Thymus (tissue), 14 donors: ENCODE measurements at places on chromosomes 4 and X.
A peak's percentile ranks its signal among the peaks of the same experiment; 100 is the strongest.

- DNase-seq = no peak
Observed at GRCh38 chrX:107716118-107716684, 59.4 kb downstream of the TSC22D3 start.

GRCh38 chrX:137362583-137362982 lies 203.3 kb upstream of the ZIC3 start:
- DNase-seq = no peak

DNA sequence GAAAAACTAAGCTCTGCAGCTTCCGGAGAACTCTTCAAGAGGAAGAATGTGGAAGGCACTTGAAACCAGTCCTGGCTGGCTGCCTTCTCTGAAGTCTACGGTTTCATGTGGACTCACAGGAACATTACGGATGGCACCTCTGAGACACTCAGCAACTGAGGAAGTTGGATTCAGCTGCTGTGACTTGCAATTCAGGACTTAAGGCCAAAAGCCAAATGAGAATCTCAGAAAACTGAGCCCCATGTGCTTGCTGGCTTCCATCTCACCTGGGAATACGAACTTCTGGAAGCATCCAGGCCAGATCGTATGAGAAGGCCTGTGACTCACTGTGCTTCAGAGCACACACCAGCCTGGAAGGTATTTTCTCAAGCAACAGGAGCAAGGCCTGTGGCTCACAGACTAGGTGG lies 107.8 kb upstream of the GPC4 start:
- DNase-seq = no peak

DNA sequence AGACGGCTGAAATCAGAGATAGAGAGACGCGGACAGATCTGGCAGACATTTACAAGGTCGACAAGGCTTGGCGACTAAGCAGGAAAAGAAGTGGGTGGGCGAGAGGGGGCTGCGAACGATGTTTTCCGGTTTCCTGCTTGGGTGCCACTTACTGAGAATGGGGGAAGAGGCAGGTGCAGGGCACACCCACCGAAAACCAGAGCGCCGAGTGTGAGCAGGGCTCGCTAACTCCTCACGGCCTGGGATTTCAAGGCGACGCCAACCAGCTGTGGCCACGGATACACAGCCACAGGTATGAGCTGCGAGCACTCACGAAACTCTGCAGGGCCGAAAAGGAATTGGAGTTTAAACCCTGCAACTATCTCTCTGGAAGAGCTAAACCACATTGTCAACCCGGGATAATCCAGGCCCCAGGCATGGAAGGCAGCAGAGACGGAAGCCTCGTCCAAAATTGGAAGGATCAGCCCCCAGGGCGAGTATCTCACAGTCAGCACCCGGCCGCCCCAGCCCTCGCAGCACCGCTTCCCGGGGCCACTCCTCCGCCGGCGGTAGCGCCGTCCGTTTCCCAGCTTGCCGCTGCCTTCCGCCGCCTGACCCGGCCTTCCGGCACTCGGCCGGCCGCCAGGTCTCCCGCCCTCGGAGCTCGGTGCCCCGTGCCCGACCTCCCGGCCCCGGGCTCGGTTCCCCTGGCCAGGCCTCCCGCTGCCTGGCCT lies 778 bp downstream of the CASP3 start:
- peak; percentile 46 for DNase-seq

DNA sequence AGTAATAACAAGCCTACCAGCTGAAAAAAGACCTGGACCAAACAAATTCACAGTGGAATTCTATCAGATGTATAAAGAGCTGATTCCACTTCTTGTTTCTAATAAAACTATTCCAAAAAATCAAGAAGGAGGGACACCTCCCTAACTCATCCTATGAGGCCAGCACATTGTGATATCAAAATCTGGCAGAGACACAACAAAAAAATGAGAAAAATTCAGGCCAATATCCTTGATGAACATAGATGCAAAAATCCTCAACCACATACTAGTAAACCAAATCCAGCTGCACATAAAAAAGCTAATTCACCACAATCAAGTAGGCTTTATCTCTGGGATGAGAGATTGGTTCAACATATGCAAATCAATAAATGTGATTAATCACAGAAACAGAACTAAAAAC lies 147.9 kb upstream of the NEIL3 start:
- no peak for DNase-seq

GRCh38 chr4:7699031-7699430 lies 240.6 kb downstream of the AFAP1 start:
- DNase-seq = no peak

GRCh38 chr4:99447079-99447478 lies 11.9 kb upstream of the ADH7 start:
- DNase-seq = no peak

- DNase-seq = no peak
Observed at GRCh38 chr4:146407257-146407656, 114.5 kb downstream of the SLC10A7 start.

GRCh38 chr4:83875437-83875836 lies 339.5 kb downstream of the GPAT3 start:
- no peak for DNase-seq

- no peak for DNase-seq
Observed at GRCh38 chrX:71236836-71237235, 13.8 kb downstream of the GJB1 start.

- DNase-seq = no peak
Observed at GRCh38 chr4:40122941-40123340, 66.3 kb downstream of the N4BP2 start.

DNA sequence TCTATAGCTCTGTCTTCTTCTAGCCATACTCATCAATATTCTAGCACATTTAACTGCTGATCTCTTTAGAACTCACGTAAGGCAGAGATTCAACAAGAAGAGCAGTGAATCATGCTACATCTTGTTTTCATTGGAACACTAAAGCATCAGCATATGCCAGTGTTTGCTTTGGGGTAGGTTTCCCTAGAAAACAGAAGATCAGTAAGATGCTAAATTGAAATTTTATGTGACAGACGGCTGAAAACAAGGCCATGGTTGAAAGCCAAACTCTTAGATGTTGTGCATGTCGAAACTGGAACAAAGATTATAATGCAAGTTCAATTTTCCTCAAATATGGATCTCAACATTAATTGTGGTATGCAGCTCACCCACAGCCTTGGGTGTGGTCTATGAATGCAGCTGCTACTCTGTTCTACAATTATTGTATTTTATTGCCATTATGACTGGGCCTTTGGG lies 107.6 kb downstream of the PDLIM5 start:
- no peak for DNase-seq

- no peak for DNase-seq
Observed at GRCh38 chrX:1248331-1249061, 20.1 kb upstream of the CSF2RA start.

- no peak for DNase-seq
Observed at GRCh38 chrX:43679778-43680177, 23.7 kb downstream of the MAOA start.

- DNase-seq = no peak
Observed at GRCh38 chrX:141673946-141674345, 24.6 kb downstream of the SPANXD start.
